Hair follicle dermal papilla cell (primary cell): ENCODE measurements at places on chromosomes 2 and 18. TPM values are rescaled to one million over a fixed set of nuclear protein-coding genes. Genes with fewer than 3 reads are reported as not detected.

SCN2A gene
- 0.36 and 0.97 TPM in 2 replicates for total RNA-seq

ANKRD30BL gene
- not detected in 2 replicates for total RNA-seq

UGT1A8 gene
- total RNA-seq: not detected in 2 replicates

C1QL2 gene
- total RNA-seq: not detected in 2 replicates

NCKAP5 gene
- 0.49 and 0.85 TPM in 2 replicates for total RNA-seq

STAM2 gene
- total RNA-seq: 55.0 and 57.2 TPM in 2 replicates

COLEC11 gene
- total RNA-seq: 0.16 TPM in 1 of 2 replicates, not detected in the other

PIK3C3 gene
- 40.9 and 53.9 TPM in 2 replicates for total RNA-seq

DCTN1 gene
- total RNA-seq: 166 and 172 TPM in 2 replicates

GPC1 gene
- total RNA-seq: 56.5 and 84.5 TPM in 2 replicates

KIAA2012 gene
- total RNA-seq: not detected in 2 replicates

FBXO48 gene
- total RNA-seq: 0.16 and 0.49 TPM in 2 replicates

SNORC gene
- total RNA-seq: 1.3 and 1.5 TPM in 2 replicates

SERPINB13 gene
- total RNA-seq: not detected in 2 replicates

PUM2 gene
- total RNA-seq: 42.0 and 54.8 TPM in 2 replicates

FAM117B gene
- 0.97 and 1.8 TPM in 2 replicates for total RNA-seq

CDH19 gene
- total RNA-seq: under 0.01 TPM in 1 of 2 replicates, not detected in the other

HOXD11 gene
- not detected in 2 replicates for total RNA-seq

AGXT gene
- total RNA-seq: not detected in 2 replicates

TLX2 gene
- total RNA-seq: not detected in 2 replicates

FHOD3 gene
- 20.6 and 23.5 TPM in 2 replicates for total RNA-seq

MARCO gene
- total RNA-seq: 0.12 TPM in 1 of 2 replicates, not detected in the other

FAM237A gene
- total RNA-seq: not detected in 2 replicates

LAMA1 gene
- 1.7 and 1.9 TPM in 2 replicates for total RNA-seq

EPB41L3 gene
- 17.6 and 32.0 TPM in 2 replicates for total RNA-seq

FNDC4 gene
- total RNA-seq: 13.1 and 17.1 TPM in 2 replicates

PREPL gene
- total RNA-seq: 43.0 and 47.7 TPM in 2 replicates

ALLC gene
- total RNA-seq: not detected in 2 replicates

GBX2 gene
- not detected in 2 replicates for total RNA-seq

STK25 gene
- total RNA-seq: 207 and 234 TPM in 2 replicates

TGFA gene
- total RNA-seq: 0.49 and 1.3 TPM in 2 replicates

MRPL44 gene
- 23.7 and 25.4 TPM in 2 replicates for total RNA-seq
